ENCODE measurements at places on chromosomes 5 and 9. TPM values are rescaled to one million over a fixed set of nuclear protein-coding genes. Genes with fewer than 3 reads are reported as not detected.

GRCh38 chr5:73901043-73901442 is 275.0 kb downstream of the ARHGEF28 start:
- no peak for DNase-seq

DNA sequence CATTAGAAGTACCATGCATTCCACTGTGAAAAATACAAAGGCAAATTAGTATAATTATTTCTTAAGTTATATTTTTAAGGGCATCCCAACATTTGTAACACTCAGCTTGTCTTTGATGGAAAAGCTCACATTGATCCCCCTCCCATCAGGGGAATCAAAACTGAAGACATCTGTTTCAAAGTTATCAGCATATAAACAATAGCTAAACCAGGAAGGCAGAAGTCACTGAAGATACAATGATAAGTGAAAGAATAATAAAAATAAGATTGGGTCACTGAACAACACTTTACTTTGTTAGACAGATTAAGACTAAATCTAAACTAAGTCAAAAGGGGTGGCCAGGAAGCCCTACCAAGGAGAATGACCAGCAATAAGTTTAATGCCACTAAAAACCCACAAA is 801.9 kb upstream of the ACO1 start:
- no peak for DNase-seq

- no peak for DNase-seq
Observed at GRCh38 chr5:73818357-73818756, 192.4 kb downstream of the ARHGEF28 start.

DNA sequence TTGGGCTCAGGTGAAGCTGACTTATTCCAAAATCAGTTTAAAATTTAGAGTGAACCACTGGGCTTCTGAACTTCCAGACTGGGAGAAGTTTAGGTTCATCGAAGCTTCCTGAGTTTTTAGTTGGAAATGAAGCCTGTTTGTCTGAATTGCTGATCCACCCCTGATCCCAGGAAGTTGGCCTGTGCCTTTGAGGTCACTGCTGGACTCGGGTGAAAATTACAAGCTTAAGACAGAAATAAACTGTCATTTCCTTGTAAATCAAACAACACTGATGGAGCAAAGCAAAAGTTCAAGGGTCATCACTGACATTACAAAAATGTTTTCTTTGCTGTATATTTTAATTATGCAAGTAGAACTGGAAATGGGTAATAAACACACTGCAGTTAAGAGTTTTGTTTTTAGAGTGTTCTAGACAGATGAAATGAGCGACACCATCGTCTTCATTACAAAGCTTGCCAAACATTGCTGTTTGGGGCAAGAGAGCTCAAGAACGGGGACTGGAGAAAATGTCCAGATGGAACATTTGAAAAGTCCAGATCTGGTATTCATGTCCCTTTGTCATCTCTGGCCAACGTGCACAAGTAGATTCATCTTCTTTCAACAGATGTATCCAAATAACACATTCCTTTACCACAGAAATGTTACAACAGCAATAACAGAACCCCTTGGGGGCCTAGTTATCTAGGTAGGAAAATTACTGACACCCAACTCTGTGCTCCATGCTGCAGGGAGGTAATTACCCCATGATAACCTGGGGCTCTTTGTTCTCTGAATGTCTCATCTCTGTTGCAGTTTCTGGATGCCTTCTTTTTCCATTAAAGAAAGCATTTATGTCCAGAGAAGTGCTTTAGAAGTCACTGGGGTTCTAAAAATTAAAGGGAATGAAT is 142.4 kb upstream of the ERCC6L2 start:
- DNase-seq = no peak

TSLP gene
- 1.2 TPM for total RNA-seq

Measured in omental fat pad (tissue), 4 donors.